ENCODE measurements at places on chromosomes 5 and 9. TPM values are rescaled to one million over a fixed set of nuclear protein-coding genes. Genes with fewer than 3 reads are reported as not detected.

DNA sequence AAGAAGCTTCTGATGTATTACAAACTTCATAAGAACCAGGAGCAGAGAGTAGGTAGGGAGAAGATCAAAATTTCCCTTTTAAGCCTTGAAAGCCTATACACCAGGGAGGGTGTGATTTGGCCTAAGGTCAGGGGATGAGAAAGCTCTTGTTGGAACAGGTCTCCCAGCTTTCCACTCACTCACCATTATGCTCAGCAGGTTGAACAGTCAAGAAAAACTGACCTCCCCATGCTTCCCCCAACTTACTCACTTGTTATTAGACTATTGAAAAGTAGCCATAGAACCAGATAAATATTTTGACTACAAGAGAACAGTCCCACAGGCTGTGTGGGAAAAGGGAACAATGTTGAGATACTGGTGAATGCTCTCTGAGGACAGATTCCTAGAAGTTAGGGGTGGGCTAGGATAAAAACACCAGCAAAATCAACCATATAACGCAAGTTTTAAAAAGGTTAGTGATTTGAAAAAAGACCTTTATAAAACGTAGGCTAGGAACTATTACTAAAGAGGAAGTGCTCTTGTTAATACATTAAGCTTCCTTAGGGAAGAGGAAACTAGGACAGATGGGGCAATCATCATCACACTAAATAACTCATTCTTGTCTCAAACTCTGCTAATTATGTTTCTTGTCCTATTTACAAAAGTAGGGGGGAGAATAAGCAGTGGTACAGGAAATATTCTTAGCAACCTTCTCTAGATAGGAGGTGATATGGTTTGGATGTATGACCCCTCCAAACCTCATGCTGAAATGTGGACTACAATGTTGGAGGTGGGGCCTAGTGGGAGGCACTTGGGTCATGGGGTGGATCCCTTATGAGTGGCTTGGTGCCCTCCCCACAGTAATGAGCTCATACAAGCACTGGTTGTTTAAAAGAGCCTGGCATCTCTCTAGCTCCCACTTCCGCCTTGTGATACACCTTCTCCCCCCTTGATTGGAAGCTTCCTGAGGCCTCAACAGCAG, 31.0 kb downstream of the PCDHGC5 start:
- H3K4me1 ChIP-seq: peaks cover 62% of the 10 kb centered on the region
- H3K36me3 ChIP-seq: peaks cover 37% of the 10 kb centered on the region
- no peaks in the 10 kb centered on the region for H3K27me3 ChIP-seq

The TRMT10B gene
- total RNA-seq: 3.9 TPM

GRCh38 chr5:172727551-172727950, 43.4 kb downstream of the DUSP1 start:
- H3K27ac ChIP-seq: no peak overlapping the region
- H3K4me3 ChIP-seq: no peak overlapping the region
- H3K27me3 ChIP-seq: no peaks in the 10 kb centered on the region
- H3K4me1 ChIP-seq: peaks cover 18% of the 10 kb centered on the region
- no peak for DNase-seq

GRCh38 chr5:75509956-75510355, 1.5 kb downstream of the CERT1 start:
- H3K27me3 ChIP-seq: no peaks in the 10 kb centered on the region
- DNase-seq: no peak
- H3K36me3 ChIP-seq: no peaks in the 10 kb centered on the region
- H3K4me3 ChIP-seq: peak overlapping the region; percentile 91

GRCh38 chr5:150085950-150086715, at the start of gene CSF1R:
CSF1R (minus strand) TSS chr5:150086554; CDS start chr5:150086427, 127 bp downstream.
- peaks cover 9% of the 10 kb centered on the region for H3K4me1 ChIP-seq
- no peaks in the 10 kb centered on the region for H3K36me3 ChIP-seq
- DNase-seq: peak; percentile 57
- H3K4me3 ChIP-seq: peak within 1 kb of the TSS; percentile 21
- H3K27ac ChIP-seq: no peak within 1 kb of the TSS

GRCh38 chr9:128638580-128638979, 18.1 kb downstream of the DYNC2I2 start:
- no peak for DNase-seq
- H3K27me3 ChIP-seq: no peaks in the 10 kb centered on the region
- H3K4me3 ChIP-seq: no peak overlapping the region

GRCh38 chr9:78865737-78866136, 568.8 kb downstream of the PSAT1 start:
- no peaks in the 10 kb centered on the region for H3K4me1 ChIP-seq
- H3K4me3 ChIP-seq: no peak overlapping the region
- no peak for DNase-seq
- H3K27me3 ChIP-seq: no peaks in the 10 kb centered on the region

Measured in right atrium auricular region (tissue), 2 donors.